ENCODE measurements at places on chromosomes 7 and 10.

- no peak for DNase-seq
Observed at GRCh38 chr10:1198453-1199344, 142.5 kb downstream of the WDR37 start.

DNA sequence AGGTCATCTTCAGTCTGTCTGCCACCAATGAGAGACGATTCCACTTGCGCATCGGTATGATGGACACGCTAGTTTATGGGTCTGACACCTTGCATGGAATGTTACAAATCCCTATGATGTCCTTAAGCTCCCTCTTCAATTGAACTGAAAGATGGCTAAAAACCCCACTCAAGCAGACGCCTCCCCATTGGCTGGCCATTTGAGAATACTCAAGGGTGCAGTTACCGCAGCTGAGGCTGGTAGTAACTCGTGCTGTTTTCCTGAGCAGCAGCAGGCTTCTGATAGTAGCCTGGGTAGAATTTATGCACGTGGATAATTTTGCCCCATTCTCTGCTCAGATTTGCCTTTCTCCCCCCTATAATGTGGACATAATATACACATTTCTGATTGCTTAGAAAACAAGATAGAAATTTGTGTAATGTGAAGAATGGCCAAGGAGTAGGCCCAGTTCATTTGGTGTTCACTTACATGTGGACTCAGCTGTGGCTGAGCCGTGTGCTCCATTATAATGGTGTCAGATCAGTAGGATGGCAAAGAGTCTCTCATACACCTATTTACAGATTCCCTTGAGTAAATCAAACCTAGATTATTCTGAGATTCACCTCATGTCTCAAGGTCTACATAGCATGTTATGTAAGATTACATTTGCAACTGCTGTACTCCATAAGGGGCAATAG, 142.8 kb downstream of the HIBADH start:
- DNase-seq, result no peak

DNA sequence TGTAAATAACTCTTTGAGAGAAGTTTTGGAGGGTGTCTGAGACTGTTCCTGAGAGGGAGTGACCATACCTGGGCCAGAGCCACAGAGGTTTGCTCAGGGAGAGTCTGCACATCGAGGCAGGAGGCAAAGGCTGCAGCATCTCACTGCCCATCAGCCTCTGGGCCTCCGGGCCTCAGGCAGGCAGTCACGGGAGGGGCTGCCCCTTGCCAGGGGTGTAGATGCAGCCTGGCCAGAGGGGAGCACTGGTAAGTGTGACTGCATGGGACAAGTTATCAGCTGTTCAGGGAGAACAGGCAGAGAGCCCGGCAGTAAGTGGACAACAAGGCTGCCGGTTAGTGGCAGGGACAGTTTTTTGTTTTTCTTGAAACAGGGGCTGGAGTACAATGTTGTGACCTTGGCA, 55.9 kb downstream of the ZNF467 start:
- DNase-seq, result no peak

DNA sequence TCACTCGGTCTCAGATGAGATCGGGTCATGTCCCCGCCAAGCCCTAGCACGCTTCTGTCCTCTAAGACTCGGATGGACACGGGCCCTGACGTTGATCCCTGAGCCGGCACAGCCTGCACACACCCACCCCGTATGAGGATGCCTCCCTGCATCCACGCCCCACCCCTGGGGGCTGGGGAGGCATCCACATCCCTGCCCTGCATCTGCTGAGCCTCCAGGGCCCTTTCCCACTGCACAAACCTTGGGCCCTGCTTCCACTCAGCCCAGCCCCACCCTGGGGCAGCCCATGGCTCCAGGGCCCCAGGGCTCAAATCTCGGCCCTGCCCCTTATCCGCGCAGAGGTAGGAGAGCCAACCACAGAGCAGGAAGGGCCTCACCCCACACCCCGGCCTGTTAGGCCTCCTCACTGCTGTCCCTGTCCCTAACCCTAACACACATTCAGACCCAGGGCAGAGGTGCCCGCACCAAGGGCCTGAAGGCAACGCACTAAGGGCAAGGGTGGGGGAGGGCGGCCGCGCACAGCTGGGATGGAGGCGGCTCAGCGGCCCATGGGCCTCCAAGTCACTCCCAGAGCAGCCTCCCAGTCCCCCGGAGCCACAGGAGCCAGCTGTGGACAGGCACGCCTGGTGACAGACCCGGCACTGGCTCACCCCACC, 9.5 kb upstream of the MICALL2 start:
- no peak for DNase-seq

- no peak for DNase-seq
Observed at GRCh38 chr7:28423918-28424514, 11.7 kb downstream of the CREB5 start.

DNA sequence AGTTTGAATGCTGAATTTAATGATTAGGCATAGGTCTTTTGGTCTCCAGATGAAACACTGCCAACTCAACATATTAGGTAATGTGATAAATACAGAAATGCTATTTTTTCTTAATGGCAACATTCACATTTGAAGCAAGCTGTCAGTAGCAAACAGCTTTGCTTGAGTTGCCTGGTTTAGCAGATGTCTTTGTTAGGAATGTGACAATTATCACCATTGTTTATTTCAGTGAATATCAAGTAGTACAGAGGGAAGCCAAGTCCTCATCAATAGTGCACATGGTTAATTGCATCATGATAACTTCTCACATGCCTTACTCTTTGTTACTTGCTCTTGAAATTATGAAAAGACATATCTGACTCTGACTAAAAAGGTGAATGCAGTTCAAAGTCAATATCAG, 23.7 kb upstream of the SEPTIN7 start:
- no peak for DNase-seq

- peak; percentile 75 for DNase-seq
Observed at GRCh38 chr10:102642736-102643335, 1.4 kb upstream of the TRIM8 start.

DNA sequence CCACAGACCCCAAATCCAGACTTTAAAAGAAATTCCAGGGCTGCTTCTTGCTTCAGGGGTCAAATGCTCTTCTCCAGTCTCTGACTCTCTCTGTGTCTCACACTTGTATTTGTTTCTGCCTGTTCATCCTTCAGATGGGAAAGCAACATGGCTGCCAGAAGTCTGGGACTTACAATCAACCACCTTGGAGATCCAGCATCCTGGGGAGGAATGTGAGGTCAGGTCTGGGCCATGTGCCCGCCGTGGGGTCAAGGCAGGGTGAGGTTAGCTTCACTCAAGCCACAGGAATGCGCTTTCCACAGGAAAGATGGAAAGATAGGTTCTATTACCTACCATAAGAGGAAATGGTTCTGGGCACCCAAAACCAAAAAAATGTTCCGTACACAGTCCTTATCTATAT, 34.3 kb upstream of the NPVF start:
- no peak for DNase-seq

DNA sequence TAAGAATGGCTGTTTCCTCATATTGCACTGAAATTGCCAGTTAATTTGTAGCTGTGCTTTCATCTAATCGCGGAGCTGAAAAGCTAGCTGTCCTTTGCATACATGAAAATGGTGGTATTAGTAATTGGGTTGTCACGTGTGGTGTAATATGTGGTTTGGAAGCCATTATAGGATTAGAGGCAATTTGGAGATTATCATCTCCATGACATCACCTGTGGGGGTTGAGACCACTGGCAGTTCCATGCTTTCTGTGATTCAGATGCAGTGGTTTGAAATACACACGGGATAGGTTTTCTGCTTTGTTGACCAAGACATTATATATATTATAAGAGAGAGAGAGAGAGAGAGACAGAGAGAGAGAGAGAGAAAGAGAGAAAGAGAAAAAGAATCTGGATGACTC, 180.8 kb downstream of the RAB11FIP2 start:
- no peak for DNase-seq

GRCh38 chr7:359766-360361, 69.9 kb downstream of the FOXL3 start:
- DNase-seq, result no peak

DNA sequence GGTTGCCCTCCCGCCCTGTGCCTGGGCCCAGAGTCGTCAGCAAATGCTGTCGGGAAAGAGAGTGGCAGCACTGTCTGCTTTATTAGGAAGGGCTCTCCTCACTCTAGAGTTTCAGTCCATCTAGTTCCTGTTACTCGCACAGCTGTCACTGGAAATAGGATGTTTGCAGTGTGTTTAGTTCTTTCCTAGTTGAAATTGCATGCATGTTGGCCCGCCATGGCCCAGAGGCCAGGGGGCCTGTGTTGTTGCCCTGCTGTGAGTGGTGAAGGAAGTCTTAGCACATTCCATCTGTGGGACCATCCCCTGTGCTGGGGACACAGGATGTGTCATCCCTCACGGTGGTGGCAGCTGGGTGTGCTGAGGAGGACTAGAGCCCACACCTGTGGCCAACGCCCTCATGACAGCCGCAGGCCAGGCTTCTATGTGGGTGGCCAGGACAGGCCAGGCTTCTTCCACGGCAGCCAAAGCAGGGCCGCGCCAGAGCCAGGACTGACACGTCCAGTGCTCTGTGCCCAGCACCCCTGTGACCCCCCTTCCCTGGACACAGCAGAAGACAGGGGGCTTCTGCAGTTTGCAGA, 45.4 kb downstream of the ZNF467 start:
- no peak for DNase-seq

DNA sequence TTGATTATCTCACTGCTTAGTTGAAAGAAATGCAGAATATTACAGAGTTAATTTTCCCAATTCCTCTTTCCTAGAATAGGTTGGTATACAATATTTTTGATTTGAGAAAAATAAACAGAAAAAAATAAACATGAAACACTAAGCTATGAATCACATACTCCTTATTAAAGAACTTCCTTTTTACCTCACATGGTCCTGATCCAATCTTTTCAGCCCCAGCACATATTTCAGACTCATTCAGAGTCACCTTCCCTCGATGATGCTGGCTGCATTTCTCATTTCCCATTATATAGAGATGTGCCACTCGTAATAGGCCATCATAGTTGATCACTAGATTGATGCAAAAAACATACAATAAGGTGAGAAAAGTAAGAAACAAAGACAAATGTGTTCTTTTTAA, 64.6 kb downstream of the HGF start:
- DNase-seq, result no peak

- DNase-seq, result no peak
Observed at GRCh38 chr10:132193907-132194552, 7.3 kb downstream of the DPYSL4 start.

- no peak for DNase-seq
Observed at GRCh38 chr7:34135924-34136323, 230.6 kb downstream of the BMPER start.

- DNase-seq, result no peak
Observed at GRCh38 chr7:141949451-141949850, 2.7 kb upstream of the CLEC5A start.

DNA sequence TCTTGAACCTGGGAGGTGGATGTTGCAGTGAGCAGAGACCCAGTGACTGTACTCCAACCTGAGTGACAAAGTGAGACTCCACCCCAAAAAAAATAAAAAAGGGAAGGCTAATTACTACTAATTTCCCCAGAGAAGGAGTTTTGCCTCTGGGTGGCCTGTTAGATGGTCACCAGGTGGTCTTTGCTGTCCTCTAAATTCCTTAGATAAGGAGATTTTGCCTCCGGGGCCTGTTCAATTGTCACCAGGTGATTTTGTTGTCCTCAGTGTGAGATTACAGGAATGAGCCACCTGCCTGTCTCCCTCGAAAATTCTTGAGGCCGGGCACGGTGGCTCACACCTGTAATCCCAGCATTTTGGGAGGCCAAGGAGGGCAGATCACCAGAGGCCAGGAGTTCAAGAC, 24.4 kb upstream of the ZMIZ2 start:
- DNase-seq, result no peak

DNA sequence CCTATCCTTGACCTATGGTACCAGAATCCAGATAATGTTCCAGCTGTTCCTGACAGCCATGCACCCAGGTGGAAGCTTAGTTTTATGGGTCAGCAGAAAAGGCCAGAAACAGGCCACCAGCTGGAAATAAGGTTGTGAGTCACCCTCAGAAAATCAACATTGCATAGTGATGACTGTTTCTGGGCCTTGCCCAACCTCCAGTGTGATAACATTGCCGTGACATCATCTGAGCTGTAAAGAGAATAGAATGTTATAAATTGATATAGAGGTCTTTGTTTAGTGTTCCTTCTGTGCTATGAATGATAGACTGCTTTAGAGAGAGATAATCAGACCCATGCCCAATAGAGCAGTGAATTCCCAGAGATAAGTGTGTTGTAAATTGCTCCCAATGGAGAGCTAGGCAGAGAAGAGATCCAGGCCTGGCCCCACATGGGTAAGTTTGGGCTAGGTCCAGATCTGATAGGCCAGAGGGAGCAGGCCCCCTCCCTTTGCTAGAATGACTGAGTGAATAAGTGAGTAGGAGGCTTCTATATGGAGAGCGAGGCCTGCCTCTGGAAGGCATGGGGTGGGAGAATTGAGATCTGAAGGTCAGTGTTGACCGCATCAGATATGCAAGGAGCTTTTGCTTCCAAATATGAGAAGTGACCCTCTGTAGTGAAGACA, 14.2 kb upstream of the HPS1 start:
- peak; percentile 75 for DNase-seq

GRCh38 chr7:25095516-25096345, 29.3 kb downstream of the CYCS start:
- DNase-seq, result no peak

All from stromal cell of bone marrow (primary cell).